ENCODE measurements at places on chromosomes 12 and 14.

DNA sequence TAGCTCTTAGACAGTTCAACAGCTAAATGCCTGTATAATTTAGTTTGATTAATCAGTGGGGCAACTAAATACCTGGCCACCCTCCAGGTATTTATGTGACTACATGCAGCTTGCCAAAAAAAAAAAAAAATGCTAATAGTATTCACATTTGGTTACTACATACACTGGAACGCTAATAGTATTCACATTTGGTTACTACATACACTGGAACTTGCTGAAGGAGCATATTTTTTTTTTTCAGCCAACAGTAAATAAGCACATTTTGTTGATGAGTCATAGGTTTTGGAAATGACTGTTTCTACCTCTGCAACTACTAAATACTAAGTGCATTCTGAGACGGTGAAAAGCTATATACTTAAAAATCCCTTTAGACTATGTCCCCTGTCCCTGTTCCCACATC lies 1172.3 kb downstream of the LRFN5 start:
- DNase-seq = no peak

DNA sequence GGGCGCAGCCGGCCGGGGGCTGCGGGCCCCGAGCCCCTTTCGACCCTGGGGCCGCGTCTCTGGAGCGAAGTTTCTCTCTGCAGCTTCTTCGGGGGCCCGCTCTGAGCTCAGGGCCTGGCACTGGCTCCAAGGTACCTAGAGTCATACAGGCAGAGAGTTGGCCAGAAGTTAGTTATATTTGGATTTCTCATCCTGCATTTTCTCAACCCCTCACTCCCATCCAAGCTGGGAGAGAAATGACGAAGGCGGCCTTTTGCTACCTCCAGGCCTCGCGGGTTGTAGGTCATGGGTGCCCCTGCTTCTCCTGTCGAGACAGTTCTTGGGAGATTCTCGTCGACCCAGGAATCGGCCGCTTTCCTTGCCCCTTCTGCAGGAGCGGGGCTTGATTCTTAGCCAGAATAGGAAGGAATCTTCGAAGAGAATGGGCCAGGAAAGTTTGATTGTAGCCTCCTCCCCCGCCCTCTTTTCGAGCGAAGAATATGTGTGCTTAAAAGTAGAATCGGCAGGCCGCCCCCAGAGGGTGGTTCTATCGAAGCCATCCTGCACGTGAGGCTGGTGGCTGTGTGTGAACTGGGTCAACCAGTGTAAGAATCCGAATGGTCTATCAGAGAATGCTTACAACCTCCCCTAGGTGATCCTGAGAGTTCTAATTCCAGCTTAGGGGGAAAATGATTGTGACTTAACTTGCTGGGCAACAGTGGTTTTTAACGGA lies 785 bp downstream of the MLEC start:
- DNase-seq = no peak

GRCh38 chr12:76268267-76268666 lies 79.9 kb downstream of the BBS10 start:
- DNase-seq = no peak

DNA sequence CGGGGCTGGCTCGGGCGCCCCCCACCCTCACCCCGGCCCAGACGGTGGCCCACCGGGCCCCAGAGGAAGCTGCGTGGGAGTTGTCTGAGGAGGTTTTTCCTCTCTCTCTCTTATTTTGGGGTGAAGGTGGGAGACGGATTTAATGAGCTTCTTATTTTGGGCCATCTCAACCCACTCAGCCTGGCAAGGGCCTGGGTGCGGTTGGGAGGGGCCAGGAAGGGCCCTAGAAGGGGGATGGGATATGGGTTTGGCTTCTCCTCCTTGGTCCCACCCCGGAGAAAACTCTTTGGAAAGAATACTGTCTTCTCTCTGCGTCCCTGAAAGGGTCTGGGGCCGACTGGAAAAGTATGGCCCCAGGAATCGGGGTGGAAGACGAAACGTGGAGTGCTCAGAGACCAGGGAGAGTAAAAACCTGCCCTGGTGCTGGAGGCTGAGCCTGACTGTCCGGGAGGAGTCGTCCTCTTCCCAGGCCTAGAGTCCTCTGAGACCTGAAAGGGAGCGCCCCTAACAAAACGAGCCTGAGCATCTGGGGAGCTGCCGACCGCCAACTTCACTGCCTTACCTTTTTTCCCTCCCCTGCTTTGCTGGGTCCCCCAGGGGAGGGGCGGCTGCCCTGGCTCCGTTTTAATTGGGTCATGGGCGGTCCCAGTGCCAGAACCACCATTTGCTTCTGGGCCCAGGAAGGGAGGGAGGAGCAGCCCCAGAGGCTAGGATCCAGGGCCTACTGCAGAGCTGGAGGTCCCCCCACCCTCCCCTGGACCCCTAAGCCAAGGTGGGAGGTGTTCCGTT lies 1.6 kb downstream of the MMP14 start:
- DNase-seq = no peak

DNA sequence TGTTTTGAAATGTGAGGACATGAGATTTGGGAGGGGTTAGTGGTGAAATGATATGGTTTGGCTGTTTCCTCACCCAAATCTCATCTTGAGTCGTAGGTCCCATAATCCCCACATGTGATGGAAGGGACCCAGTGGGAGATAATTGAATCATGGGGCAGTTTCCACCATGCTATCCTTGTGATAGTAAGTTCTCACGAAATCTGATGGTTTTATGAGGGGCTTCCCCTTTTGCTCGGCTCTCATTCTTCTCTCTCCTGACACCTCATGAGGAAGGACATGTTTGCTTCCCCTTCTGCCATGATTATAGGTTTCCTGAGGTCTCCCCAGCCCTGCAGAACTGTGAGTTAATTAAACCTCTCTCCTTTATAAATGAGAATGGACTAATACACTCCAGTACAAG lies 18.0 kb downstream of the GALNT6 start:
- no peak for DNase-seq

- DNase-seq = no peak
These were observed 76.7 kb upstream of the SCAF11 start for GRCh38 chr12:46067094-46067493.

DNA sequence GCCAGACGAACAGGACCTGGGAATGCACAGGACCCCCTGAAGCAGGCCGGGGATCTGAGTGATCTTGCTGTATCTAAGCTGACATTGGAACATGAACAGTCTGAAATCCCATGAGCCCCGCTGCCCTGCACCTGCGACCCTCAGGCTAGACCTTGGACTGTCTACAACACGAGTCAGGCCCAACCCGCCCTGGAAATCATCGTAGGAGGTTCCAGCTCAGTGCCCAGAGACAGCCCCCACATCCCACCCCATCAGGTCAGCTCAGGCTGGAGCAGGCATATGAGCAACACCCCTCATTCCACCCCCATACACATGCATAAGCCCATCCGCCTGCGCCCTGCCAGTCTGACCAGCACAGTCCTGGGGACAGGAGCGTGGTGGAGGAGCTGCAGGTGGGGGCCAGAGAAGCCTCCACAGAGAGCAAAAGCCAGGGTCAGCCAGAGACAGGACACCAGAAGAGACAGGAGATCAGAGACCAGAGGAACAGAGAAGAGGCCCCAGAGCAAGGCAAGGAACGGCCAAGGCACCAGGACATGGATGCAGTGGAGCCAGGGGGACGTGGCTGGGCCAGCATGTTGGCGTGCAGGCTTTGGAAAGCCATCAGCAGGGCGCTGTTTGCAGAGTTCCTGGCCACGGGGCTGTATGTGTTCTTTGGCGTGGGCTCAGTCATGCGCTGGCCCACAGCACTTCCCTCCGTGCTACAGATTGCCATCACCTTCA lies at the start of gene AQP6:
Gene AQP6, plus strand, starts transcription at position 307 of the 720 bp plus-strand sequence. Its CDS starts 227 bp downstream, at position 534.
- no peak for DNase-seq

DNA sequence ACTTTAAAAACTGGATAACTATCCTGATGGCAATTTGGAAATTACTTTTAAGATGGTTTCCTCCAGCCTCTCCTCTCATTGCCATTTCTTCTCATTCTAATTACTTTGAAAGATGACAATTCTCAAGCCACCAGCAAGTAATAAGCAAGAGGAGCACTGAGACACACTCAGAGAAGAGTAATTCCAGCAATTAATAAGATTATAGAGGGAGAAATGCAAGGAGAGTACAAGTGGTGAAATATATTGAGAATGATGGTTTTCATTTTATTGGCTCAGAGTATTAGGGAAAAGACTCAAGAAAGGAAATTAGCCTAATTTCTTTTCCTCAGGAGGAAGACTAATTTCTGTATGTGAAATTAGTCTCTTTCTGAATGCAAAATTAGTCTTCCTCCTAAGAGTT lies 20.5 kb upstream of the MSRB3 start:
- no peak for DNase-seq

- no peak for DNase-seq
These were observed 18.9 kb downstream of the FAR2 start for GRCh38 chr12:29167988-29168387.

DNA sequence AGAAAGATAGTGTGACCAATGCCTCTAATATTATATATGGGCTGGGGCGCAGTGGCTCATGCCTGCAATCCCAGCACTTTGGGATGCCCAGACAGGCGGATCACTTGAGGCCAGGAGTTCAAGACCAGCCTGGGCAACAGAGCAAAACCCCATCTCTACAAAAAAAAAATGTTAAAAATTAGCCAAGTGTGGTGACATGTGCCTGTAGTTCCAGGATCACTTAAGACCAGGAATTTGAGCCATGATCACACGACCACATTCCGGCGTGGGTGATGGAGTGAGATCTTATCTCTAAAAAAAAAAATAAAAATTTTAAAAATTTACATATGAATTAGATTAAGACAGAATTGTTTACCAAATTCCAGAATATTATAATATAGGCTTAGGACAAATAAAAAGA lies 12.0 kb downstream of the TM7SF3 start:
- no peak for DNase-seq

DNA sequence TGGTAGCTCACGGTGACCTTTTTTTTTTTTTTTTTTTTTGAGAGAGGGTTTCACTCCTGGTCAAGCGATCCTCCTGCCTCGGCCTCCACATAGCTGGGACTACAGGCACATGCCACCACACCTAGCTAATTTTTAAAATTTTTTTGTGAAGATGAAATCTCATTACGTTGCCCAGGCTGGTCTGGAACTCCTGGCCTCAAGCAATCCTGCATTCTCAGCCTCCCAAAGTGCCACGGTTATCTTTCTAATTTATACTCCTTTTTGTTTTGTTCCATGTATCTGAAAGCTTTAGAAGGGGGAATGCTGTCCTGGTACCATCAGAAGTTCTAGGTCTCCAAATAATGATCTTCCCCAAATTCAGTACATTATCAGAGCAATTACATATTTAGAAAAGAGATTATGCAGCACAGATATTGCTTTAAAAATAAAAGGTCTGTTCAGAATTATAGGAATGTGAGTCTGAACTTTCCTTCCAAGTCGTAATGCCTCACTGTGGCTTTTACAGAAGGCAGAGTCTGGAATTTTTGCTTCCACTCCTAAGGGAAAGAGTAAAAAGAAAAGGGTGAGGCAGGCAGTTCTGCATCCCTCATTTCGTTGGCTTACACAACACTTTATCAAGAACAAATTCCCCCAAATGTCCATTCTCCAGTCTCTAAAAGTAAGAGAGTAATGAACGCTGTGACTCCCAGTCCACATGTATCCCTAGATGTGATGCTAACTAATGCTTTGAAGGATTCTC lies 73.0 kb downstream of the GCH1 start:
- no peak for DNase-seq

GRCh38 chr12:62654326-62655241 lies 188.0 kb downstream of the MON2 start:
- DNase-seq = no peak

DNA sequence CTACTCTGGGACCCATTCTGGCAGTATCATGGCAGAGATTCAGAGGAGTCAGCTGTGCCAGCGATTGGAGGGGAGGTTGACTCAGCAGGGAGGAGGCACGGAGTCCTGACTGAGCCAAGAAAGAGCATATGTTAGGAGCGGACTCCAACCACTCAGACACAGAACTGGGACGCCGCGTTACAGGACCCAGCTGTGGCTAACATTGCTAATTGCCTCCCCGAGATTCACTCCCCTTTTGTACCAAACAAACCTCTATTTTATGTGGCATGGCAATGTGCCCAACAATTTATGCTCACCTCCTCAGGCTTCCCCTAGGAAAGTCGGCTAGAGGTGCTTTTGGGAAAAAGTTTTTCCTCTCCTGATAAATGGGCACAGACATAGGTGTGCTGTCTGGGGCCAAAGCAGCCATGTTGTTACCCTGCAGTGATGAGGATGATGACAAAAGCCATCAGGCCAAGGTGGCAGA lies 15.2 kb upstream of the CLIP1 start:
- no peak for DNase-seq

- DNase-seq = no peak
These were observed 57.3 kb downstream of the MAX start for GRCh38 chr14:65045006-65045405.

GRCh38 chr12:107107381-107107780 lies 14.0 kb upstream of the CRY1 start:
- no peak for DNase-seq

GRCh38 chr14:28785096-28785952 lies 18.7 kb downstream of the FOXG1 start:
- DNase-seq = no peak

- DNase-seq = no peak
These were observed 28.2 kb upstream of the RPLP0 start for GRCh38 chr12:120229071-120229486.

DNA sequence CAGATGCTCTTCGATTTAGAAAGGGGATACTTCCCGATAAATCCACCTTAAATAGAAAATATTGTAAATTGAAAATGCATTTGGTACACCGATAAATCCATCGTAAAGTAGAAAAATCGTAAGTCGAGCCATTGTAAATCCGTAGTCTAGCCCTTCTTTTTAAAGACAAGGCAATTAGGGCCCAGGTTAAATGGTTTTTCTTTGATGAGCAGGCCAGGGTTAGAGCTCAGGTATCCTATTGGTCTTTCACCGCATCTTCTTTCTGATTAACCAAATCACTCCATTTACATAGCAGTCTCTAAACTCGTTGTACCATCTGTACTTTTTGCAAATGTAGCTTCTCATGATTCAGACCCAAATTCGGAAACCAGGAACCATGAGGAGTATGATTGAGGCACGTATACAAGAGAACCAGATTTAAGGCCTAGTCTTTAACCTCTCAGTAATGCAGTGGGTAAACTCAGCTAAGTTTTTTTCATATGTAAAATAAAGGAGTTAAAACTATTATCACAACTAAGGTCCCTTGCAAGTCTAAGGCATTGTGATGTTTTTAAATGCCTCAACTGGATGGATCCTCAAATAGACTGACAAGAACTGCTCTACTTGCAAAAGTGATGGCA lies 2.2 kb upstream of the YAF2 start:
- no peak for DNase-seq

- no peak for DNase-seq
These were observed 38.0 kb downstream of the TMEM63C start for GRCh38 chr14:77219591-77219990.

- no peak for DNase-seq
These were observed 87.5 kb downstream of the SLC6A15 start for GRCh38 chr12:84825149-84825548.

DNA sequence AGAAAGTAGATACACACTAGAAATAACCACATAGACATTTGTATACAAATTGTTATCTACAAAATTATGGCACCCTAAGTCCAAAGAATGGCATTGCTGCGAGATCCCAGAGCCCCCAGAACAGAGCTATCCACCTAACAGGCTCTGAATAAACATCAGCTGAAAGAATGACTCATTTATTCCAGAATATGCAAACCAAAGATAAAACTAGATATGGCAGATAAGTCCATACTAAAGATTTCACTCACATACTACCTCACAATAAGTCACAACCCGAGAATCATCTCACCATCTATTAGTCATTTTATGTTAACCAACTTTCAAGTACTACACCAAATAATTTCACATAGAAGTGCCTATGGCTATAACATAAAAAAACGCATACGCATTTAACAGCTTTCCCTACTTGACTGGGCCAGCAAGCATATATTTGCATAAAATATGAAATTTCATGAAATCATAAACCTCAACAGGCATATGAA lies 5.6 kb downstream of the CNIH1 start:
- DNase-seq = no peak

- no peak for DNase-seq
These were observed 98.0 kb downstream of the MYRFL start for GRCh38 chr12:69922999-69923398.
